ENCODE measurements at places on chromosomes 13 and 19.

- no peak for DNase-seq
Observed at GRCh38 chr19:28521614-28522544, 691.1 kb downstream of the UQCRFS1 start.

- no peak for DNase-seq
Observed at GRCh38 chr13:26784704-26785639, 24.4 kb upstream of the GPR12 start.

DNA sequence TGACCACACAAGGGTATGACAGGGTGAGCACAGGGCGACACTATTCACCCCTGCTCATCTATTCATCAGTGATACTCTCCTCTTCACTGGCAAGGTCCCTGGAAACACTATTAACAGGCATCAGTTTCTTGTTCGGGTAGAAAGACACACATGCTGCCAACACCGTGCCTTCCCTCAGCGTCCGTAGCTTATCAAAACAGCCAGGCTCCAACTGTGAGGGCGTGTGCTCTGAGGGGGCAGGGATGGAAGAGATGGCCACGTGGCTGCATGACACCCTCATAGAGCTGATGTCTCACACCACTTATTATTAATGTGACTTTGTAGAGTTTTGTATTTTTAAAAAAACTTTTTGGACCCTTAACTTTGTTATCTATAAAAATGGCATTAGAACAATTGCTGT, 160.3 kb downstream of the ITGBL1 start:
- no peak for DNase-seq

- DNase-seq = no peak
Observed at GRCh38 chr13:48909056-48909389, 66.7 kb upstream of the FNDC3A start.

DNA sequence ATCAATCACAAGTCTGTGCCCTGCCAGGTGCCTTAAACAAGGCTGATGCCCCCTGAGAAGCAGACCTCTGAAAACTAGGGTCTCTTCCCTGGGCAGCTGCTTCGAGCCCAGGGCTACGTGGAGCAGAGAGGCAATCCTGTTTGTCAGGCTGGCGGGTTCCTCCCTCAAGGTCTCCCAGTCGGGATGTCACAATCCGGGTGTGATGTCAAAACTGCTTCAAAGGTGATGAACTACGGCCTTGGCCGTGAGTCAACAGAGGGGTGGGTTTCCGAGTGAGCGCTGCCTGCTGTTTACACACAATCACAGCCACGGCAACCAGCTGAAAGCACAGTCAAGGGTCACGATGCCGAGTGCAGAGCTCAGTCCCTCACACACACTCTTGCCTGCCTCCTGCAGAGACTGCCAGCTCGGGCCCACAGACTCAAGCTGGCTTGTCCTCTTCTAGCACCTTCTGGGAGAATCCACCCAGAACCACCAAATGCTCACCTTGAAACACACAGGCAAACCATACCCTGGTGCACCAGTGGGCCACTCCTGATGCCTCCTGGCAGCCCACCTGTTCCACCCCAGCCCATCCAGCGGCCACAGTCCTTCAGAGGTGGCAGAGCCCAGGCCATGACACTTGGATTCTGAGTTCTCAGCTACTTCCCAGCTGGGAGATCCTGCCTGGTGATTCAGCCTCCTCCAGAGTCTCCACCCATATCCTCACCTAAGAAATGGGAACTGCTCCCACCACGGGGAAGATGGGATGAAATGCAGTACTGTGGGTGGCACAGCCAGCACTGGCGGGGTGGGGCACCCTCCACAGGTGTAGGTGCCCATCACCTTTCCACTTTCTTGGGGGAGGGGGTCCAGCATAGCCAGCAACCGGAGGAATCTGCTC, 6.8 kb downstream of the ELL start:
- DNase-seq = no peak

- no peak for DNase-seq
Observed at GRCh38 chr19:17866312-17866963, 5.3 kb upstream of the SLC5A5 start.

DNA sequence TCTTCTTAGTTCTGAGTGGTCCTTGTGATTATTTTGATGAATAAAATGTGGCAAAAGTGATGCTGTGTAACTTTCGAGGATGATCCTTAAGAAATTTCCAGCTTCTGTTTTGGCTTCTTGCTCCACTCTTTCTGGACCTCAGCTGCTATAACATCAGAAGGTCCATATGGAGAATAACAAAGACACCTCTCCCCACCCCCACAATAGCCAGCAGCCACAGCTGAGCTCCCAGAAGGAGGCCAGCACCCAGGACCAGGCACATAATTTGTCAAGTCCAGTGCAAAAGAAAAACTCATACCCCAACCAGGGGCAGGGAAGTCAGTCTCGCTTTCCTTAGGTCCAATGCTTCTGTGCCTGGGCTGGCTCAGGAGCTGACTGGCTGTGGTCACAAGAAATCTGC, 357.6 kb downstream of the RFC3 start:
- no peak for DNase-seq

- no peak for DNase-seq
Observed at GRCh38 chr19:50795664-50796073, 5.5 kb downstream of the ACP4 start.

DNA sequence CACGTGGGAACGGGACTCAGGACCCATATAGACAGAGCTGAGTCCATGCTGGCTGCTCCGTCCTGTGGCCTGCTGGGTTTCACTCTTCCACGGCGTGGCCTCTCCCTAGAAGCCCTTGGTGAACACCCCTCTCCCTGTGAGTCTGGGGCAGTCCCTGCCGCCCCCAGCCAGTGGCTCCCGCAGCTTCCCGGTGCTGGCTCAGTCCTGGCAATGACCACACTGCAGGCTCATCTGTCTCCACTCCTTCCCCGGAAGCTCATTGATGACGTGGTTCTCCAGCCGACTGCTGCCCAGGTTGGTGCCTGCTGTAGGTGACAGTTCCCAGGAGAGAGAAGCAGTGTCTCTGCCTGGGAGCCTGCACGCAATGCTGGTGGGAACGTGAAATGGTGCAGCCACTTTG, 2.1 kb upstream of the TEX29 start:
- DNase-seq = no peak

DNA sequence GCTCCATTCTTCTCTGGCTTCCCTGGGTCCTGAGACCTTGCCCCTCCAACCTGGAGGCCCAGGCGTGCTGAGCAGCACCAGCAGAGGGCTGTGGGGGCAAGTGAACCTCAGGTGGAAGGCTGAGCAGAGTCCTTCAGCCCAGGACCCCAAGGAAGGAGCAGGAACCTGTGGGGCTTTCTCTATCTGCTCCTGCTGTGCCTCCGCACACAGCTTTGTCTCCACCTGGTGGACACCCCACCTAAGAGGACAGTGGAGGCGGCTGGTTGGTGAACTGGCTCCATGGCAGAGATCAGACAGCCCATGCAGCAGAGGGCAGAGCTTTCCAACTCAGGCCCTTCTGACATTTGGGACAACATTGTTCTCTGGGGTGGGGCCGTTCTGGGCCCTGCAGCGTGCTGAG, 19.7 kb downstream of the ZFR2 start:
- no peak for DNase-seq

DNA sequence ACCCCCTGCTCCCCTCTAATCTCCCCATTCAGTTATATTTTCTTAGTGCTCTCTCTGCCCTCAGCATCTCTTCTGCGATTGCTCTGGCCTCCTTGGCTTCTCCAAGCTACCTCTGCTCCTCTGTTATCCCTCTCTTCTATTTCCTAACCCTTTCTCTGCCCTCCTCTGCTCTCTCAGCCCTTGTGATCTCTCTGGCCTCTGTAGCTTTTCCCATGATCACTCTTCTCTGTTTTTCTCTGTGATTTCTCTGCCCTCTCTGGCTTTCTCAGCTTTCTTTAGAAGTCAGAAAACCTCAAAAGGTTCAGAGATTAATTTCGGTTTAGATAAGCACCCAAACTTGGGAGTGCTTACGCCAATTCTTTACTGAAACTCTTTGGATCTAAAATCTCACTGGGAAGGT, 795.0 kb downstream of the DIAPH3 start:
- DNase-seq = no peak

DNA sequence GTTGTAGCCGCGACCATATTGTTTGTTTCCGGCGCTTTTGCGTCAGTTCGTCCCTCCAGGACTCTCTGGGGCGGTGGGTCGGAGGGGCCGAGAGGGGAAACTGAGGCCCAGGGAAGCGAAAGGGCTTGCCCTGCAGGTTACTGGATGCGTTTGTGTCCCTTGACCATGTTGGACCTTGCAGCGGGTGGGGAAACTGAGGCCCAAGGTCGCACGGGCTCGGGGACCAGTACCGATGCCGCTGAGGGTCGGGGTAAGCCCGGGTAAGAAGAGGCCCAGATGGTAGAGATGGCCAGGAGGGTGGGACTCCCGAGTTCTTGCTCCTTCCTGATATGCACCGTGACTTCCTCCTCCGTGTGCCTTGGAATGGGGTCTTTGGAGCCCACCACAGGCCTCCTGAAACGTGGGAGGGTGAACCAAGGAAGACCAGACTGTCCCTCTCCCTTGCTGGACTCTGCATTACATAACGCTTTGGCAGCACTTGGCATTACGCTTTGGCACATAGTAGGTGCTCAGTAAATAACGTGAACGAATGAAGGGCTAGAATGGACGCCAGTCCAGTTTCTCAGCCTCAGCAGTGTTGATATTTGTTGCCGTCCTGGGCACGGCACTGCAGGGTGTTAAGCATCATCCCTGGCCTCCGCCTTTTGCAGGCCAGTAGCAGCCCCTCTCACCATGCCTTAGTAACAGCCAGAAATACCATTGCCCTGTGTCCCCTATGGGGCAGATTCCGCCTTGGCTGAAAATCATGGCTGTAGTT, 743 bp downstream of the CHAF1A start:
- DNase-seq = no peak

- DNase-seq = peak; percentile 75
Observed at GRCh38 chr13:41960637-41961465, at the start of gene VWA8. VWA8 (minus strand) TSS chr13:41961109; CDS start chr13:41961015, 94 bp downstream.

GRCh38 chr19:52991484-52991883, 22.2 kb upstream of the ERVV-1 start:
- DNase-seq = peak; percentile 26

DNA sequence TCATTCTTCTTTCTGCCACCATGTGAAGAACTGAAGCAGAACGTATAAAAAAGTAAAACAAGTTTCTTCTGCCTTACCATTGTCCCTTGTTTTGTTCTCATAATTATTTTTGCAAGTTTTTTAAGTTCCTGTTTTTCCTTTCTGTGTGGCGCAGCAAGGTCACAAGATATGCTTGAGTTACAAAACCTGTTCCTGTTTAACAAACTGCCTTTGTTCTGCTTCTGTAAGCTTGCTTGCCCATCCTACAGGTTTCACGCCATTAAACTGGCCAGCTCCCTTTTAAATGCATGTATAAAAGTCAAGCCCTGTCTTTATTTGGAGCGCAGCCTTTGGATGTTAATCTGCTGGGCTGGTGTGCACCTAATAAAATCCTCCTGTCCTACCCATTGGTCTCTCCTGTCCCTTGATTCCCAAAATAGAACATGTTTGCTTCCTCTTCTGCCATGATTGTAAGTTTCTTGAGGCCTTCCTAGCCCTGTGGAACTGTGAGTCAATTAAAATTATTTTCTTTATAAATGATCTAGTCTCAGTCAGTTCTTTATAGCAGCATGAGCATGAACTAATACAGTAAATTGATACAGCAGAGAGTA, 1115.4 kb downstream of the SLITRK1 start:
- no peak for DNase-seq

GRCh38 chr19:31370216-31370615, 21.0 kb upstream of the TSHZ3 start:
- DNase-seq = no peak

GRCh38 chr19:33000510-33000909, 28.5 kb downstream of the FAAP24 start:
- DNase-seq = no peak

- DNase-seq = no peak
Observed at GRCh38 chr19:35224681-35225571, 3.6 kb downstream of the FAM187B start.

DNA sequence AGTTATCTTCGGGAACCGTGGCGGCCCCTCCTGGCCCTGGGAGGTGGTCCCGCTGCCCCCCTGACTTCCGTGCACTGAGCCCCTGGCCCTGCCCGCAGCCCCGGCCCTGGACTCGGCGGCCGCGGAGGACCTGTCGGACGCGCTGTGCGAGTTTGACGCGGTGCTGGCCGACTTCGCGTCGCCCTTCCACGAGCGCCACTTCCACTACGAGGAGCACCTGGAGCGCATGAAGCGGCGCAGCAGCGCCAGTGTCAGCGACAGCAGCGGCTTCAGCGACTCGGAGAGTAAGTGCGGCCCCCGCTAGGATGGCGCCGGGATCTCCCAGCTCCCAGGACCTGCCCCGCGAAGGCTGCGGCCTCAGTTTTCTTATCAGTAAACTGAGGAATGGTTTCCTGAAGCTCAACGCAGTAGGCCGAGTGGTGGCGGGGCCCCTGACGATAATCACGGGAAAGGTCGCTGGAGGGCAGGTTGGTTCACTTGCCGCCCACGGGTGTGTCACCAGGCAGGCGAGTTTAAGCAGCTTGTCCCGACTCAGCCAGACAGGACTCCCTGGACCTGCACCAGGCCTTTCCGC, 924 bp downstream of the RGCC start:
- DNase-seq = no peak

DNA sequence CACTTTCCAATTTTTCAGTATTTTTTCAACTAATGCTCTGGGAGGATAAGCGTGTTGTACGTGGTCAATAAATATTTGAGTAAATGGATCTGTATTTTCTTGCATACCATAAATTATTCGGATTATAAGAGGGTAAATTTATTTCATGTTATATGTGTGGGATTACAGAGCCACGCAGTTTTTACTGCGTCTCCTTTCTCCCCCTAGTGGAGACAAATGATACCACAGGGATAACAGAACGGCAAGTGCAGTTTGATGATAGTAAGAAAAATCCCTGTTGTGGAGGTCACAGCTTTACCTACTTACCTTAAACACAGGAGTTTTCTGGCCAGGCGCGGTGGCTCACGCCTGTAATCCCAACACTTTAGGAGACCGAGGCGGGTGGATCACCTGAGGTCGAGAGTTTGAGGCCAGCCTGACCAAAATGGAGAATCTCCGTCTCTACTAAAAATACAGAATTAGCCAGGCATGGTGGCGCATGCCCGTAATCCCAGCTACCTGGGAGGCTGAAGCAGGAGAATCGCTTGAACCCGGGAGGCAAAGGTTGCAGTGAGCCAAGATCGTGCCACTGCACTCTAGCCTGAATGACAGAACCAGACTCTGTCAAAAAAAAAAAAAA, 16.8 kb downstream of the MBD3L2B start:
- peak; percentile 1 for DNase-seq

GRCh38 chr13:48586591-48587103, 53.8 kb upstream of the RCBTB2 start:
- no peak for DNase-seq

- DNase-seq = no peak
Observed at GRCh38 chr19:42528354-42529247, at the start of gene CEACAM1. CEACAM1 (minus strand) TSS chr19:42528481; CDS start chr19:42528374, 107 bp downstream.

DNA sequence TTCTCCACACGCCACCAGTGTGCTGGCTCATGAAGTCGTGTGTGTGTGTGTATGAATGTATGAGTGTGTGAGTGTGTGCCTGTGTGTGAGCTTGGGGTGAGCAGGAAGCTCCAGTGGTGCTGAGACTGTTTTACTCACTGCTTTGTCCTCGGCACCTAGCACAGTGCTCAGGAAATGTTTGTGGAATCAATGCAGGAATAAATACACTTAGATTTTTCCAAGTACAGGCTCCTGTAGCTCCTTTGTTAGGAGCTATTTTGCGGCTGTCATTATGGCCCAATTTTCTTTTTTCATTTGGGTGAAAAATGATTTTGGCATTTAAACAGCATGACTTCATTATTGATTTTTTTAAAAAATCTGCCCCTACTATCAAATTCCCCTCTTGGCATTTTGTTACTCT, 193.5 kb upstream of the KL start:
- no peak for DNase-seq
